CD4-positive, alpha-beta T cell treated with Interleukin-4 for 1 hour (primary cell): ENCODE measurements at places on chromosomes 7 and 10.

- no peak for DNase-seq
Measured at GRCh38 chr7:125090596-125090995, 161.0 kb upstream of the POT1 start.

- DNase-seq, result no peak
Measured at GRCh38 chr10:121772406-121772805, 155.4 kb downstream of the ATE1 start.

GRCh38 chr10:94210440-94211168 is 152.1 kb downstream of the NOC3L start:
- DNase-seq, result no peak

DNA sequence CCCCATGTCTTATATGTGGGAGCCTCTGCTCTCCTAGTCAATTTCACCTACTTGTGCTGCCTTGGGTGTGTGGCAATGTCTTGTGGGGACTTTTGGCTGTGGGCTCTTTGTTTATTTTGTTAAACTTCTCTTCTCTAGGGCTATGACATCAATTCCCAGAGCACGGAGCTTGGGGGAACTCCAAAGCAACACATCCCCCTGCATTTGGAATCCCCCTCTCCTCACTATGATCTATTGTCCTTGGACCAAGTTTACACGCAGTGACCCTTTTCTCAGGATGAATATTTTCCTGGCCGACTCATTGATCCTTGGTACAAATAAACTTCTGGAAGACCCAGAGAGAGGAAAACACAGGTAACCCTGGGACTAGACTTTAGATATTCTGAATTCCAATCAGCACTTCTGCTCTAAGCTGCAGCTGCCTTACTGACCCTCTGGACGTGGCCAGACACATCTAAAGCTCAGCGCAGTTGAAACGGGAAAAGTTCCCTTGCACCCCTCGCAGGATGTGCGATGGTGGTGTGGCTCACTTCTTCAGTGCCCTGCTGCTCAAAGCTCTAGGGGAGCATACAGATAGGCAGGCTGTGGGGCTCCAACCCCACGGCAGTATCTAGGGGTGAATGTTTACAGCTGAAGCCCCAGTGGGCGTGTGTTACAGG is 110.8 kb downstream of the TMEM178B start:
- DNase-seq, result no peak

DNA sequence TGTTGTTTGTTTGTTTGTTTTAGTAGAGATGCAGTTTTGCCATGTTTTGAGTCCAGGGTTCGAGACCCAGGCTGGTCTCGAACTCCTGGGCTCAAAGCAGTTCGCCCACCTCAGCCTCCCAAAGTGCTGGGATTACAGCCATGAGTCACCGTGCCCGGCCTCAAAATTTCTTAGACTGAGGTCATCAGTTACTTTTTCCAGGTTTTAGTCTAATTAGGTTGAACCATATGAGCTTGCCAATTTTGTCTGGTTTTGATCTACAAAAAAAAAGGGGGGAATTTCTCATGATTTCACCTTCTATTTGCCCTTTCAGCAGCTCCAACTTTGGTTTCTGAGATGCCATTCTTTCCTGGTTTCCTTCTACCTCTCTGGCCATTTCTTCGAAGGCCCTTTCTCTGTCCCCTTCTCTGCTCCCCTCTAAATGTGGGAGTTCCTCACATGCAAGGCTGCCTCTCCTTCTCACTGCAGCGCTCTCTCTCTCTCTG is 5.5 kb downstream of the CUEDC2 start:
- DNase-seq, result no peak
